ENCODE measurements at places on chromosomes 4 and X. TPM values are rescaled to one million over a fixed set of nuclear protein-coding genes. Genes with fewer than 3 reads are reported as not detected.

Gene USP51
- polyA plus RNA-seq, result 1.8 TPM

Gene RBBP7
- 532 TPM for polyA plus RNA-seq

Gene CXCL1
- 2.0 TPM for polyA plus RNA-seq

Gene DKK2
- 0.24 TPM for polyA plus RNA-seq

Gene SPON2
- polyA plus RNA-seq, result 4.1 TPM

Gene MUC7
- not detected for polyA plus RNA-seq

Gene HPSE
- polyA plus RNA-seq, result 2.6 TPM

Gene FGF5
- polyA plus RNA-seq, result not detected

Gene RPGR
- polyA plus RNA-seq, result 12.1 TPM

Gene CLDN2
- 1.9 TPM for polyA plus RNA-seq

Gene CT45A1
- not detected for polyA plus RNA-seq

Gene VEGFD
- 9.2 TPM for polyA plus RNA-seq

Gene VCX3B
- polyA plus RNA-seq, result not detected

Gene SRPK3
- polyA plus RNA-seq, result 4.9 TPM

Gene KLB
- under 0.01 TPM for polyA plus RNA-seq

Gene HSPA4L
- polyA plus RNA-seq, result 56.5 TPM

Gene PGAM4
- polyA plus RNA-seq, result not detected

Gene TSPAN7
- 86.9 TPM for polyA plus RNA-seq

Gene LAMTOR3
- 52.7 TPM for polyA plus RNA-seq

Gene CT45A6
- not detected for polyA plus RNA-seq

Gene EXOC1L
- polyA plus RNA-seq, result 0.17 TPM

Gene F8A2
- not detected for polyA plus RNA-seq

Gene SASH3
- polyA plus RNA-seq, result 14.3 TPM

Measured in adrenal gland (tissue), 19 donors.